ENCODE measurements at places on chromosomes 1 and 21. TPM values are rescaled to one million over a fixed set of nuclear protein-coding genes. Genes with fewer than 3 reads are reported as not detected.

GRCh38 chr1:113517346-113517745 lies 127.0 kb downstream of the MAGI3 start:
- DNase-seq: no peak
- H3K27me3 ChIP-seq: no peaks in the 10 kb centered on the region
- no peaks in the 10 kb centered on the region for H3K36me3 ChIP-seq

- no peak for DNase-seq
- H3K27me3 ChIP-seq: no peaks in the 10 kb centered on the region
- H3K4me1 ChIP-seq: peaks cover 10% of the 10 kb centered on the region
- H3K36me3 ChIP-seq: no peaks in the 10 kb centered on the region
- no peak overlapping the region for H3K4me3 ChIP-seq
Observed at GRCh38 chr1:169112241-169112640, 5.8 kb downstream of the ATP1B1 start.

DNA sequence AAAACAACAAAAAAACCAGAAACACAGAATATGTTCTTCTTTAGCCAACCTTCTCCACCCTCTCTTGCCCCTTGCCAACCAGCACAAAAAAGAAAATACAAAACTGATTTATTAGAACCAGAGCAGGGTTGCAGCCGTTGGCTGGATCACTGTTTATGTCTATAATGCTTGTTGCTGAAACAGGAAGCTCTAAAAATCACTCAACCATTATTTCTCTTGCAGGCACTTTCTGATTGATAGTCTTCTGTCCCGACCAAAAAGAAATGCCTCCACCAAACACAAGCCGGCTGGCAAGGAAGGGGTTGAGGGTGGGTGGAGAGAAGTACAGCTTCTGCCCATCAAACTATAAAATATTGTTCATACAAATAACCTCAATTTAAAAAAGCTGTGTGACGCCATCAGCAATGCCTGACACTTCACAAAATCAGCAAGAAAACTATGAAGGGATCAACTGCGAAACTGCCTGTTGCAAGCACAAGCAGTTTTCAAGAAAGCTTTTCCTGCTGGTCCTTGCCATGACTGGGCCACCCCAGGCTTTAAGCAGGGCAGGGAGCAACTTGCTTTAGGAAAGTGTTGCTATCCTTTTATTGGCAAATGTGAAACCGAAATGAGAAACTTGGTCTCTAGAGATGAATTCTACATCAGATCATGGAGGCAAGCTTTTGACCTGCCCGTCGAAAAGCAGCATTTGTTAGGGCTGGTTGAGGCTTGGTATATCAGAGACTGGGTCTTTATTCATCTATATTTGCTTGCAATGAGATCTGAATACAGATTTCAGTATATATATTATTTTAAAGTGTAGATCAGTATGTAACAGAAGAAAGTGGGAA lies 174.2 kb downstream of the RUNX1 start:
- peak overlapping the region; percentile 34 for H3K27ac ChIP-seq
- no peaks in the 10 kb centered on the region for H3K27me3 ChIP-seq
- H3K36me3 ChIP-seq: no peaks in the 10 kb centered on the region
- no peak overlapping the region for H3K4me3 ChIP-seq

DNA sequence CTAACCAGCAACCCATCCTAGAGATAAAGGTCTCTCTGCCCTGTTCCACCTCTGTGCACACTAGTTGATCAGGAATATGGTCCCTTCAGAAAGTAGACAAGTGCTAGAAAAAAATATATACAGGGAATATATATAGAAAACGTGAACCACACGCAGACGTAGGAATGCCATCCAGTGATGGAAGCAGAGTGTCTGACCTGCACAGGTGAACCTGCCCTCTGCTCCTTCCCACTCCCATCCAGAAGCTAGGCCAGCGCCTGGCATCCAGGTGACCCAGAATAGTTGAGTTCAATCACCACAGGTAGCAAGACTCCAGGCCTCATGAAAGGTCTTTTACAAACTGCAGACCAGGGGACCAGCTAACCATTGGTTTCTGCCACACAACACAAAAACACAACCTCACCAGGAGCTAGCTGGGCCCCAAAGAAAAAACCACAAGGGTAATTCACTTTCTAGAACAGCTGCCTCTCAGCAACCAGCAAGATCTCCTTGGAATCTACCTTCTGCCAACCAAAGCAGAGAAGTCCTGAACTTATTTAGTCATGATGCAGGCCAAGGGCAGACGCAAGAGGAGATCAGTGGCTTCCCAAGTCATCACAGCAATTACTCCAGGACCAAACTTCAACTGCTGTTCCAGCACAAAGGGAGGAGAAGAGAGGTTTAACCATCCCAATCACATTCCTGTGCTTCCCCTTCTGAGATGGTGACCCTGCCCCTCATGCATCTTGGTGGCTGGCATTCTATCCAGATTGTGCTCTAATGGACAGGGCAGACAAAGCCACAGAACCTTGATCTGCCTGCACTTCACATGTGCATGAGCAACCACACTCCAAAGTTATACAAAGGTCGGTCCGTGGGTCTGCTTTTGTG lies 53.0 kb downstream of the GPR161 start:
- H3K4me3 ChIP-seq: no peak overlapping the region
- no peaks in the 10 kb centered on the region for H3K27me3 ChIP-seq
- peaks cover 18% of the 10 kb centered on the region for H3K4me1 ChIP-seq
- H3K27ac ChIP-seq: no peak overlapping the region

SLC6A17 gene
- 1.7 TPM for total RNA-seq

GRCh38 chr1:244779410-244779809 lies 56.0 kb upstream of the COX20 start:
- no peak overlapping the region for H3K27ac ChIP-seq
- no peaks in the 10 kb centered on the region for H3K36me3 ChIP-seq
- no peak overlapping the region for H3K4me3 ChIP-seq
- H3K27me3 ChIP-seq: no peaks in the 10 kb centered on the region
- H3K4me1 ChIP-seq: no peaks in the 10 kb centered on the region

DNA sequence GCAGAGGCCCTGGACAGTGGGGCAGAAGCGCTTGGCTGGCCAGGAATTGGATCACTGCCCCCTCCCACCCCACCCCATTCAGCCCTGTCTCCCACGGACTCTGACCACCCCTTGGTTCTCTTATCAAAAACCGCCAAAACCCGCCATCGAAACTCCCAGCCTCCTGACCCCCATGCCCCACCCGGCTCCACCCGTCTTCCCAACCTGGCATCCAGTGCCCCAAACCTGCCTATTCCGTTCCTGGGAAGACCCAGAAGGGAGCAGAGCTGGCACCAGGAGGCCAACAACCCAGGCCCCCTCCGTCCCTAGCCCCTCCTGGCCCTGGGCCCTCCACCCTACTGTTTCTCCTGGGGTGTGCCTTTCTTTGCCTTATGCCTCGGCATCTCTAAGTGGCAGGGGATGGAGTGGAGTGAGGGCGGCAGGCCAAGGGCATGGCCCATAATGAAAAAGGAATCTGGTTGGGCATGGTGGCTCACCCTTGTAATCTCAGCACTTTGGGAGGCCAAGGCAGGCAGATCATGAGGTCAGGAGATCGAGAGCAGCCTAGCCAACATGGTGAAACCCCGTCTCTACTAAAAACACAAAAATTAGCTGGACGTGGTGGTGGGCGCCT lies 16.5 kb upstream of the EPHA2 start:
- H3K27me3 ChIP-seq: no peaks in the 10 kb centered on the region
- no peaks in the 10 kb centered on the region for H3K36me3 ChIP-seq
- H3K27ac ChIP-seq: no peak overlapping the region
- no peak overlapping the region for H3K4me3 ChIP-seq

MAP1LC3C gene
- total RNA-seq: 1.2 TPM

DNA sequence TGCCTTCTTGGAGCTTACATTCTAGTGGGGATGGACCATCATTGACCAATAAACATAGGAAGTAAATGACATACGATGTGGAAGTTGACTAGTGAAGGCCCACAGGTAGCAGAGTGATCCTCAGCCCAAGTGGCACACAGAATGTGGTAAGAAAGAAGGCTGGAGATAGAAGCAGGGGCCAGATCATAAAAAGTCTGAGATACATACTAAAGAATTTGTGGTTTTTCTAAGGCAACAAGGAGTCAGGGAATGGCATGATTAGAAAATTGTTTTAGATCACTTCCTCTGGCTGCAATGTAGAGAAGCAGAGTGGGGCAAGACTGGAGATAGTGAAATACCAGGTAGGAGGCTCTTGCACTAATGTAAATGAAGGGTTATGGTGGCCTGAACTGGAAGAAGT lies 154.0 kb downstream of the VPS13D start:
- no peak overlapping the region for H3K4me3 ChIP-seq
- peaks cover 66% of the 10 kb centered on the region for H3K36me3 ChIP-seq
- H3K27ac ChIP-seq: no peak overlapping the region
- H3K27me3 ChIP-seq: no peaks in the 10 kb centered on the region

ZNF436 gene
- total RNA-seq: 20.9 TPM

GRCh38 chr1:199336745-199337640 lies 690.5 kb upstream of the NR5A2 start:
- H3K27me3 ChIP-seq: no peaks in the 10 kb centered on the region
- H3K27ac ChIP-seq: no peak overlapping the region
- no peaks in the 10 kb centered on the region for H3K36me3 ChIP-seq
- H3K4me3 ChIP-seq: no peak overlapping the region
- no peaks in the 10 kb centered on the region for H3K4me1 ChIP-seq

- H3K36me3 ChIP-seq: no peaks in the 10 kb centered on the region
- no peak overlapping the region for H3K4me3 ChIP-seq
- no peaks in the 10 kb centered on the region for H3K4me1 ChIP-seq
- no peaks in the 10 kb centered on the region for H3K27me3 ChIP-seq
- no peak for DNase-seq
Observed at GRCh38 chr1:240337781-240338180, 246.1 kb downstream of the FMN2 start.

DNA sequence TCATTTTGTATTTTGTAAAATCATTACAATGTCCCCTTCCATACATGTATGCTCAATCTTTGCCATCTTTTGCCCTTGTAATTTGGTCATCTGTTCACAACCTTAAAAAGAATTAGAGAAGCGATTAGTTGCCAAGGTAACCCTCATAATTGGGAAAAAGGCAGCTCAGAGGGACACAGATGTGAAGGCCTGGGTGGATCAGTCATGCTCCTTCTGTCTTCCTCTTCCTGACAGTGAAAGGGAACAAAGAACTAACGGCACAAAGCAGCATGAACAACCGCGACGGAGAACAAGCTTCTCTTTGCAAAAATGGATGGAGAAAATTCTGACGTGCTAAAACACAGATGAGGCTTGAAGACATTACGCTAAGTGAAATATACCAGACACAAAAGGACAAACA lies 78.7 kb upstream of the COG2 start:
- no peak overlapping the region for H3K27ac ChIP-seq
- H3K36me3 ChIP-seq: no peaks in the 10 kb centered on the region
- H3K27me3 ChIP-seq: no peaks in the 10 kb centered on the region
- H3K4me1 ChIP-seq: no peaks in the 10 kb centered on the region
- DNase-seq: no peak
- H3K4me3 ChIP-seq: no peak overlapping the region

CENPL gene
- 3.7 TPM for total RNA-seq

ADORA1 gene
- 5.2 TPM for total RNA-seq

GRCh38 chr1:58670181-58670580 lies 29.7 kb downstream of the MYSM1 start:
- no peak overlapping the region for H3K27ac ChIP-seq
- H3K4me1 ChIP-seq: no peaks in the 10 kb centered on the region
- no peaks in the 10 kb centered on the region for H3K27me3 ChIP-seq
- no peak overlapping the region for H3K4me3 ChIP-seq

GRCh38 chr1:55969322-55969721 lies 610.0 kb downstream of the PLPP3 start:
- no peak overlapping the region for H3K4me3 ChIP-seq
- no peaks in the 10 kb centered on the region for H3K27me3 ChIP-seq
- peaks cover 16% of the 10 kb centered on the region for H3K4me1 ChIP-seq

DNA sequence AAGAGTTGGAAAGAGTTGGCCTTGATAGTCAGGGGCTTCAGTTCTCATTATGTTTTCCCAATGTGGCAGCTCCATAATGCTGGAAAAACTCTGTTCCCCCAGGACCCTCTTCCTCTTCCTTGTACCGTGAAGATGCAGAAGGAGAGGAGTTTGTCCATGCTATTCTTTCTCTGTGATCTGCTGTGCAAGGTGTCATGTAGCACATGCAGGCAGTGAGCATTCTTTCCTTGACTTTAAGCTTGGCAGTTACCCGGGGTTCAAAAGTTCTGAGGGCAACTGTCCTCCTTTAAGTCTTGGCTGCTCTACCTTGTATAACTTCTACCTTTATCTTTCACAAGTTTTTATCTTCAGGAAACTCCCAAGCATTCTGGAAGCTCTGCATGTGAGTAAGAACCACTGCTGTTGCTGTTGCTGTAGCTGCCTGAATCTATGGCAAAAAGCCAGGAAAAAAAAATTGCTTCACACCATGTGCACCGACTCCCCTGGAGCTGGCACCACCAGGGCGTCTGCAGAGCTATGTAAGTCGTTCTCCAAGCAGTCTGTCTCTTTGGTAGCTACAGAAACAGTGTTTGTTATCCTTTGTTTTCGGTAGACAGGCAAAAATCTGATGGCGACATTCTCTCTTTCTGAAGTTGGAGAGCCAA lies 42.7 kb upstream of the SLC16A1 start:
- no peaks in the 10 kb centered on the region for H3K27me3 ChIP-seq
- H3K27ac ChIP-seq: peak overlapping the region; percentile 10
- no peak for DNase-seq

DNA sequence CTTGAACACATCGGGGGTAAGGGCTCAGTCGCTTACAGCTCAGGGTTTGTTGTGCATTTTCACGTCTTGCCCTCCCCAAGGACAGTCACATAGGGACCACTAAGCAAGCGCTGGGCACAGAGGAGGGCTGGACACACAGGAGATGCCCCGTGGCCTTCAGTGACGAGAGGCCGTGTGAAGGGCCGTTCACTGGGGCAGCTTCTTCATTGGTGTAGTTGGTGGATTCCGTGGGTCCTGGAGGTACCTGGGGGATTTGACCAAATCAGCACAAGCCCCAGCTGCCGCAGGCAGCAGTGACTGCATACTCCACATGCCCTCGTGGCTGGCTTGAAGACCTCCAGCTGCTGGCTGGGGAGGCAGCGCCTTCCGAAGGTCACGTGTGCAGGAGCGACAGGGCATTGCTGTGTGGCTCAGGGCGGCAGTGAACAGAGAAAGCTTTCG lies 100.8 kb upstream of the C1orf174 start:
- no peaks in the 10 kb centered on the region for H3K27me3 ChIP-seq
- no peak overlapping the region for H3K27ac ChIP-seq
- no peak for DNase-seq
- no peak overlapping the region for H3K4me3 ChIP-seq
- H3K4me1 ChIP-seq: no peaks in the 10 kb centered on the region

GRCh38 chr1:153355445-153356071 lies 2.1 kb upstream of the S100A9 start:
- H3K36me3 ChIP-seq: no peaks in the 10 kb centered on the region
- no peak overlapping the region for H3K4me3 ChIP-seq
- H3K4me1 ChIP-seq: no peaks in the 10 kb centered on the region
- DNase-seq: peak; percentile 86
- H3K27ac ChIP-seq: no peak overlapping the region

DNA sequence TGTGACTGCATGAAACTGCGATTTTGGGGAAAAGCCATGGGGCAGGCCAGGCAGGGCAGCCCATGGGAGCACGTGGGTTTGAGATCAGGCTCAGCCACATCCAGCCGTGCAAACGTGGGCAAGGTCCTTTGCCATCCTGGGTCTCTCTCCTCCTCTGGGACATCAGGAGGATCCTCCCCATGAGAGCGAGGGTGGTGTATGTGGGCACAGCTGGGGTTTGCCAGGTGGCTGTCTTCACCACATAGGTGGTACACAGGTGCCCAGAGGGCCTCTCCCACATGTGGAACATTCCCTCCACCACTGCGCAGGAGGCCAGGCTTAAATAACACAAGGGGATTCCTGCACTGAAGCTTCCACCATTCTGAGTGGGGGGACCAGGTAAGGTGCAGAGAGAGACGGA lies 136.7 kb downstream of the DMRTB1 start:
- no peak overlapping the region for H3K4me3 ChIP-seq
- H3K27ac ChIP-seq: no peak overlapping the region
- no peak for DNase-seq
- no peaks in the 10 kb centered on the region for H3K36me3 ChIP-seq

NUP210L gene
- not detected for total RNA-seq

GRCh38 chr1:149888999-149889289 lies 10.4 kb upstream of the BOLA1 start:
- no peaks in the 10 kb centered on the region for H3K36me3 ChIP-seq
- no peaks in the 10 kb centered on the region for H3K27me3 ChIP-seq
- H3K27ac ChIP-seq: peak overlapping the region; percentile 97
- peaks cover 22% of the 10 kb centered on the region for H3K4me1 ChIP-seq

All from vagina (tissue), 2 donors.